B cell (primary cell): ENCODE measurements at places on chromosomes 16 and 17. TPM values are rescaled to one million over a fixed set of nuclear protein-coding genes. Genes with fewer than 3 reads are reported as not detected.

DNA sequence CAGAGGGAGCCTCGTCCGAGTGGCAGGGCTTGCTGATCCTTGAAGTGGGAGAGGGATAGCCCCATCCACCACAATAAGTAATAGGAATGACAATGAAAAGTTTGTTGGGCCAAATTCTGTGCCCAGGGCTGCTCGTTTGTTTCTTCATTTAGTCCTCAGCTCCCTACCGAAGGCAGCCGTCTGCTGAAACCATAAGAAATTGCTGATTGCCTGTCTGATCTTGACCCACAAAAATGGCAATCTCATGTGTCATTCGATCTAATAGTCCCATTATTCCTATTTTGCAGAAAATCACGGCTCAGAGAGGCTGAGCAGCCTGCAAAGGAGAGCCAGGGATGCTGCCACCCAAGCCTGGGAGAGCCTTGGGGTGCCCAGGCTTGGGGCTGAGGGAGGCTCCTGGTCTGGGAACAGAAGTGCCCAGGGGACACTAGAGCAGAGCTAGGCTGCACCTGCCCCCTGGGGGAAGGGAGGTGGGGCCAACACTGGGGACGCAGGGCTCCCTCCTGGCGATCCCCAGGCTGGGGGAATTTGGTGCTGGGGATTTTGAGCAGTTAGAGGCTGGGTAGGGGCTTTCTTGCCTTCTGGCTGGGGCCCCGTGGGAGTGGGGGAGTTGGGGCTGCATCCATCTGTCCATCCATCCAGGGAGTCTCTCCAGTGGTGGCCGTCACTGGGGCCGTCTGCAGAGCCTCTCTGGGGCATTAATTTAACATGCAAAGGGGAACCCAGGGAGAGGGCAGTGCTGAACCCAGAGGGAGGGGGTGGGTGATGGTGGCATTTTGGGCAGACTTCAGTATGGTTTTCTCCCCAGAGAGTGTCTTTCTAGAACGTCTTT is 53.5 kb downstream of the SOCS1 start:
- H3K36me3 ChIP-seq = no peaks in the 10 kb centered on the region
- H3K4me3 ChIP-seq = no peak overlapping the region
- peaks cover 15% of the 10 kb centered on the region for H3K27me3 ChIP-seq
- DNase-seq = peak; percentile 34
- no peak overlapping the region for H3K27ac ChIP-seq
- H3K4me1 ChIP-seq = peaks cover 3% of the 10 kb centered on the region

DNA sequence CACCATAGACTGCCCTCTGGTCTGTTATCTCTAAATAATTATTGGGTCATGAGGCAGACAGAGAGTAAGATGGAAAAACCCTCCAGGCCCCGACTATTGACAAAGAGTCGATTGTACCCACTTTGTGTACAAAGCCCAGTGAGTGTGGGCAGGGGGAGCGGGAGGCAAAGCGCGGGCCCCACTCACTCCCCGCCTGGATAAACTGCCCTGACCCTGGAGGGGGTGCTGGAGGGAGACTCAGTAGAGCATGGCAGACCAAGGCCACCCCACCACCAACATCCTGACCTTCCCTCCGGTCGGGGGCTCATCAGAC is 11.2 kb upstream of the CPSF4L start:
- H3K36me3 ChIP-seq = no peaks in the 10 kb centered on the region
- H3K27me3 ChIP-seq = no peaks in the 10 kb centered on the region
- no peak overlapping the region for H3K27ac ChIP-seq

The CLEC19A gene
- not detected in 2 replicates for polyA plus RNA-seq

DNA sequence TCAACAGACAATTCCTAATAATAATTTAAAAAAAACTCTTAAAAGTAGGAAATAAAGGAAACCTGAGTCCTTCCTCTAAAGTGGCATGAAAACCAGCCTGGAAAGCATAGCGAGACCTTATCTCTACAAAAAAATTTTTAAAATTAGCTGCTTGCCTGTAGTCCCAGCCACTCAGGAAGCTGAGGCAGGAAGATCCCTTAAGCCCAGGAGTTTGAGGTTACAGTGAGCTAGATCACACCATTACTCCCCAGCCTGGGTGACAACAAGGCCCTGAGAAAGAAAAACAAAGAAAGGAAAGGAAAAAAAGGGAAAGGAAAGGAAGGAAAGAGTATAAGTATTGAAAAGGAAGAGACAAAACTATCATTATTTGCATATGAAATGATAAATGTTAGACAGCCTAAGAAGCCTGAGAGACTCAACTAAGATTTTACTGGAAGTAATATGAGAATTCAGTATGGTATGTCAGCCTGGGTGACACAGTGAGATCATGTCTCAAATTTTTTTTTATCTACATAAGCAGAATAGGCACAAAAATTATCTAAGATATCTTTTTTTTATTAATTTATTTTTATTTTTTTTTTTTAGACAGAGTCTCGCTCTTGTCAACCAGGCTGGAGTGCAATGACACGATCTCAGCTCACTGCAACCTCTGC is 113.0 kb downstream of the GOSR1 start:
- no peaks in the 10 kb centered on the region for H3K4me1 ChIP-seq
- no peaks in the 10 kb centered on the region for H3K36me3 ChIP-seq
- no peak for DNase-seq
- H3K27me3 ChIP-seq = no peaks in the 10 kb centered on the region

DNA sequence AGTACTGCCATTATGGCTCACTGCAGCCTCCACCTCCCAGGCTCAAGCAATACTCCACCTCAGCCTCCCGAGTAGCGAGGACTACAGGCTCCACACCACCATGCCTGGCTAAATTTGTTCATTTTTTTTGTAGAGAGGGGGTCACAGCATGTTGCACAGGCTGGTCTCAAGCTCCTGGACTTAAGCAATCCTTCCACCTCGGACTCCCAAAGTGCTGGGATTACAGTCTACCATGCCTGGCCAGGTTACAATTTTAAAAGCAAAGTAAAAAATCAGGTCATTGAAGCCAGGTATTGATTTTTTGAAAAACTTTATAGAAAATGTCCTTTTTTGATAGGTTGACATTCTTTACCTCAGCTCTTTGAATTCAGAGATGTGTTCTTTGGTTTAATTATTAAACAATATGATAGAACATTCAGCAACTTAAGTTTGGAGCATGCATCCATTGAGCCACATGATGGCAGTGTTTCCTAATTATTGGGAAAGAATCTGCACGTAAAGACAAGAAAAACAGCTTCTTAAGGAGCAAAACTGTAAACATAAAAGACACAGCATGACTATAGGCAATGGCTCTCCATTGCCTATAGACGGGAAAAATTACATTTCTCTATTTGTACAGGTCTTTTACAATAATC is 1.7 kb upstream of the SLC16A11 start:
- H3K27ac ChIP-seq = no peak overlapping the region
- H3K27me3 ChIP-seq = no peaks in the 10 kb centered on the region
- peak overlapping the region; percentile 63 for H3K4me3 ChIP-seq
- H3K4me1 ChIP-seq = peaks cover 35% of the 10 kb centered on the region
- DNase-seq = peak; percentile 85

GRCh38 chr17:77542011-77542410 is 401.2 kb downstream of the SEC14L1 start:
- no peak for DNase-seq
- no peak overlapping the region for H3K4me3 ChIP-seq
- H3K27me3 ChIP-seq = peaks cover 3% of the 10 kb centered on the region
- no peak overlapping the region for H3K27ac ChIP-seq
- no peaks in the 10 kb centered on the region for H3K36me3 ChIP-seq
- no peaks in the 10 kb centered on the region for H3K4me1 ChIP-seq

The TMEM88 gene
- polyA plus RNA-seq = 9.5 and 15.9 TPM in 2 replicates

- H3K4me1 ChIP-seq = peaks cover 5% of the 10 kb centered on the region
- no peak overlapping the region for H3K27ac ChIP-seq
- no peak overlapping the region for H3K4me3 ChIP-seq
- DNase-seq = no peak
- no peaks in the 10 kb centered on the region for H3K27me3 ChIP-seq
- H3K36me3 ChIP-seq = peaks cover 25% of the 10 kb centered on the region
These were observed 5.3 kb downstream of the SHPK start for GRCh38 chr17:3630781-3631180.

DNA sequence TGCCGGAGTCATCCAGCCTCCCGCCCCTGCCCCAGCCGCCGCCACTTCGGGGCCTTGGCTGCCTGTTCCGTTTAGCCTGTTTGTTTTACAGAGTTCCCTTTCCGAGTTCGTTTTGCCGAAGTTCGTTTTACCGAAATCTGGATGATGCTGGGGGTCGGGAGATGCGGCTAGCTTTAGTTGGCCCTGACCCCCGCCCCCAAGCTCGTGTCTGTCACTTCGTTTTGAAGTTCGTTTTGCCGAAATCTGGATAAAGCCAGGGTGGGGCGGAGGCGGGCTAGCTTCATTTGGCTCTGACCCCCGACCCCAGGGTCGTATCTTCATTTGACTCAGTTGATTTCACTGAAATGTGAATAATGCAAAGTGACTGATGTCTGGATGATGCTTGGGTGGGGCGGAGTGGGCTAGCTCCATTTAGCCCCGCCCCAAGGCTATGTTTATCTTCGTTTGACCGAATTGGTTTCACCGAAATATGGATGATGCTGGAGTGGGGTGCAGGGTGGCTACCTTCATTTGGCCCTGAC is 591 bp downstream of the PSMD7 start:
- peak overlapping the region; percentile 91 for H3K4me3 ChIP-seq
- peak overlapping the region; percentile 96 for H3K27ac ChIP-seq
- H3K4me1 ChIP-seq = peaks cover 26% of the 10 kb centered on the region

DNA sequence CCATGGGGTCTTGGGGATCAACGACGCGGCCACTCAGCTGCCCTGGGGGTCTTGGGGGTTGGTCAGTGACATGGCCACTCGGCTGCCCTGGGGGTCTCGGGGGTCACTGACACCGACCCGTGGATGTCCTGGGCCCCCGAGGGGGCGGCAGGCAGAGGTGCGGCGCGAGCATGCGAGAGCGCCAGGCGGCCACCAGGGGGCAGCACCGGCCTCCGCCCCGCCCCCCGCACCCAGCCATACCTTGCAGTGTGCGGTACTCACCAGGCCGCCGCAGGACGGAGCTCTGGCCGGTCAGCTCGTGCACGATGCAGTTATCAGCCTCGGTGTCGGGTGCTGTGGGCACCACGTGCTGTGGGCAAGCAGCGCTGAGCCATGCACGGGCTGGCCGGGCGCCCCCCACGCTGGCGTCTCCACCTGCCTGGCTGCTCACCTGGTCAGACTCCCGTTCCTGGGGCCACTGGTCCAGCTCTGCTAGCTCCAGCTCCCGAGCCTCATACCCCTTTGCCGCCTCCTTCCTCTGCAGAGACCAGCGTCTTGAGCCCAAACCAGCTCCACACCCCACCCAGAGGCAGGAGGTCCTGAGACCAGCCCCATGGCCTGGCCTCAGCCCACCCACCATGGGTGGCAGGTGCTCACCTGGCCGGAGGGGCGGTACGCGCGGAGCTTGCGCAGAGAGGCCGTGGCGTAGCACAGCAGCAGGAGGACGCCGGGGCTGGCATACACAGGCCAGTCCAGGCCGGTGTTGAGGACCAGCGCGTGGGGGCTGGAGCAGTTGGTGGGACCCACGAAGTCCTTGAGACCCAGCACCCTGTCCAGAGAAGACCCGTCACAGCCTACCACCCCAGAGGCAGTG is 31.2 kb downstream of the CTU2 start:
- no peak overlapping the region for H3K4me3 ChIP-seq
- H3K36me3 ChIP-seq = no peaks in the 10 kb centered on the region
- peak; percentile 84 for DNase-seq
- H3K27ac ChIP-seq = no peak overlapping the region
- H3K4me1 ChIP-seq = peaks cover 5% of the 10 kb centered on the region

GRCh38 chr17:13596241-13596923 is 5.3 kb downstream of the HS3ST3A1 start:
- H3K36me3 ChIP-seq = no peaks in the 10 kb centered on the region
- H3K27me3 ChIP-seq = peaks cover 2% of the 10 kb centered on the region
- no peak overlapping the region for H3K27ac ChIP-seq
- H3K4me1 ChIP-seq = peaks cover 3% of the 10 kb centered on the region
- H3K4me3 ChIP-seq = no peak overlapping the region
- no peak for DNase-seq

GRCh38 chr16:53817117-53817755 is 113.3 kb downstream of the FTO start:
- no peaks in the 10 kb centered on the region for H3K36me3 ChIP-seq
- H3K4me1 ChIP-seq = no peaks in the 10 kb centered on the region
- H3K27me3 ChIP-seq = no peaks in the 10 kb centered on the region
- no peak overlapping the region for H3K27ac ChIP-seq
- no peak for DNase-seq

GRCh38 chr17:46851029-46851741 is at the start of gene WNT9B:
WNT9B (plus strand) TSS chr17:46851583; CDS start chr17:46851639, 56 bp downstream.
- no peak within 1 kb of the TSS for H3K27ac ChIP-seq
- H3K27me3 ChIP-seq = peaks cover 32% of the 10 kb centered on the region
- no peaks in the 10 kb centered on the region for H3K36me3 ChIP-seq
- peak within 1 kb of the TSS; percentile 33 for H3K4me3 ChIP-seq
- peaks cover 13% of the 10 kb centered on the region for H3K4me1 ChIP-seq

The TP53TG3D gene
- polyA plus RNA-seq = 0.28 TPM in 1 of 2 replicates, not detected in the other

GRCh38 chr17:42111265-42111636 is 1.3 kb downstream of the DHX58 start:
- no peaks in the 10 kb centered on the region for H3K36me3 ChIP-seq
- H3K27ac ChIP-seq = no peak overlapping the region
- no peak overlapping the region for H3K4me3 ChIP-seq
- H3K4me1 ChIP-seq = peaks cover 40% of the 10 kb centered on the region
- peak; percentile 18 for DNase-seq

DNA sequence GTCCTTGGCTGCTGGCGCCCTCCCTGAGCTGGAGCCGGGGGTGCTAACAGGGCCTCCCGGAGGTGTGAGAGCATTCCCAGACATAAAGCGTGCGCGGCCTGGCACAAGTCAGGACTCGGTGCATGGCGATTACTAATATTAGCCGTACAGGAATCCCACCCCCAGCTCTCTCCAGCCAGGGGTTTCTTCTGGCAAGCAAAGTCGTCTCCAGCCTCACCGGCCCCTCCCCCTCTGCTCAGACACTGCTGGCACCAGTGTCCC is 5.0 kb downstream of the CASKIN1 start:
- no peak overlapping the region for H3K4me3 ChIP-seq
- H3K36me3 ChIP-seq = no peaks in the 10 kb centered on the region
- H3K27ac ChIP-seq = no peak overlapping the region
- H3K4me1 ChIP-seq = peaks cover 15% of the 10 kb centered on the region
- peaks cover 18% of the 10 kb centered on the region for H3K27me3 ChIP-seq
- DNase-seq = no peak

DNA sequence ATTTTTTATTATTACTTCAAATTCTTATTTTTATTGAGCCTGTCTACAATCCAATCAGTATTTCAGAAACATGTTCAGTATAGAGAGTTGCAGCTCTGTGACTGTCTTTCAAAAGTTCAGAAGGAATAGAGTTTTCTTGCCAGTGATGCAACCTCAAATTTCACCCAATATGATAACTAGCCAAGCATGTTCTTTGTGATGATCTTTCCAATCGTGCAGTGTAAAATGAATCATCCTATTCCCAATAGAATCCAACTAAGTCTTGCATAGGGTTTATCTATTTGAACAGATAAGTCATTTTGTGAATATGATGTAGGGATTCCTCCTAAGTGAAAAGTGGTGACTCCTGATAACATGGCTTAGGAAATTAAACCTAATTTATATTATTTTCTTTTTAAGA is 937.8 kb downstream of the KCNJ2 start:
- H3K36me3 ChIP-seq = no peaks in the 10 kb centered on the region
- H3K4me3 ChIP-seq = no peak overlapping the region
- no peak for DNase-seq
- H3K27ac ChIP-seq = no peak overlapping the region

GRCh38 chr16:51305337-51305736 is 154.3 kb upstream of the SALL1 start:
- no peak overlapping the region for H3K4me3 ChIP-seq
- no peaks in the 10 kb centered on the region for H3K36me3 ChIP-seq
- H3K4me1 ChIP-seq = no peaks in the 10 kb centered on the region
- H3K27me3 ChIP-seq = no peaks in the 10 kb centered on the region
- no peak overlapping the region for H3K27ac ChIP-seq

- peak within 1 kb of the TSS; percentile 70 for H3K27ac ChIP-seq
- DNase-seq = peak; percentile 92
- H3K4me1 ChIP-seq = peaks cover 14% of the 10 kb centered on the region
- peak within 1 kb of the TSS; percentile 81 for H3K4me3 ChIP-seq
These were observed at the start of gene RAD51C for GRCh38 chr17:58692239-58693055. RAD51C (plus strand) TSS chr17:58692602; CDS start chr17:58692644, 42 bp downstream.
